ENCODE measurements at places on chromosomes 7 and 10.

DNA sequence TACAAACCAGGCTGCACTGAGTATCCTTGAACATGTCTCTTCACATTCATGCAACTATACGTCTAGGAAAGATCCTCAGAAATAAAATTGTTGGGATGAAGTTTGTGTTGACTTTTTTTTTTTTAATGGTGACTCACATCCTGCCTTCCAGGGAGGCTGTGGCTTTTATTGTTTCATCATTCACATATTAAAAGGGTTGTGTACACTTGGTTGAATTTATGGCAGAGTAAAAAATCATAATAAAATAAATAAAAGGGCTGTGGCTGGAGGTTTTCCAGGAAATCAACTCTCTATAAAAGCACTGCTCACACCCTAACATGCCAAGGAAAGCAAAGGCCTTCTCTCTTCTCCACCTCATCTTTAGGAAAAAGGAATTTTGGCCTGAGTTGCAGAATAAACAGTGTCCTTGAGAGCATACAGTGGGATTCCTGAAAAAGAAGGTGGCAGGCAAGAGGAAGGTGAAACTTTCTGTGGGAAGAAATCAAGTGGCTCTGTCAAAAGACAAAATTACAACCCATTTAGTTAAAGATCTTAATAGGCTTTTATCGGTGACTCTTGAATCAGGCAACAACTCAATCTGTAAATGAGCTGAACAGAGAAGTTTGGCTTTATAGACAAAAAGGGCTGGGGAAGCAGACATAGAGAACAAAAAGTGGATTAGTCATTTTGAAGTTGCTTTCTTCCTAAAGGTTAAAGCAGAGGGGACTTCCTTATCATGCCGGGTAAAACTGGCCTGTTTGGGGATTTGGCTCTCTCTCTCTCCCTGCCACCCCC is 41.6 kb upstream of the FHIP2A start:
- no peak for DNase-seq

DNA sequence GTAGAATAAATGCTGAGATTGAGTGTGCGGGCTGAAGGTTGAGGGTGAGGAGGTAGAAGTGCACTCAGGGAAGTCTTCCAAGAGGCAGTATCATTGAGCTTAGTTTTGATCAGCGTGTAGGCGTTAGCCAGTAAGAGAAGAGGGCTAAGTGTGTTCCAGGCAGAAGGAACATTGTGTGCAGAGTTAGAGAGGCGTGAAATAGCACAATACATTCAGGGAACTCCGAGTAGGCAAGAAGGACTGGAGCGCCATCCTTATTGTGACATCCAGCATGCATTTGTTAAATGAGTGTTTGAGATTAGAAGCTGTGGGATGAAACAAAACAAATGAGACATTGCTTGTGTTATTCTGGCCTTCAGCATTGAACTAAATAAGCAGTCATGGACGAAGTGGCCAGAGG is 140.9 kb upstream of the MKLN1 start:
- no peak for DNase-seq

GRCh38 chr10:1524540-1524939 is 212.8 kb downstream of the ADARB2 start:
- no peak for DNase-seq

DNA sequence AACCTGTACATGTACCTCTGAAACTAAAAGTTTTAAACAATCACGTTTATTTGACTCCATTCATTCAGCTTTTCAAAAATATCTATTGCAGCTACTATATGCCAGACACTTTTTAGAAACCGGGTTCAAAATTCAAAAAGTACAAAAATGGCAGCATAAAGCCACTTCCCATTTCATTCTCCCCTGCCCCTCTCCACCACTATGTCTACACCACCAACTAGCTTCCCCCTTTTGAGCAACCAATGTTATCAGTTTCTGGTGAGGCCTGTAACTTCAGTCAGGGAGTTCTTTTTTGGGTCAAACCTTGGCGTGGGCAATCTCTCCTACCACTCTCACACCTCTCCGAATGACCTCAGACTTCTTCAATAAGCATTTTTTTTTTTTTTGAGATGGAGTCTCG is 11.5 kb upstream of the HHEX start:
- no peak for DNase-seq

GRCh38 chr10:129102906-129103693 is 363.9 kb upstream of the MGMT start:
- DNase-seq: no peak

DNA sequence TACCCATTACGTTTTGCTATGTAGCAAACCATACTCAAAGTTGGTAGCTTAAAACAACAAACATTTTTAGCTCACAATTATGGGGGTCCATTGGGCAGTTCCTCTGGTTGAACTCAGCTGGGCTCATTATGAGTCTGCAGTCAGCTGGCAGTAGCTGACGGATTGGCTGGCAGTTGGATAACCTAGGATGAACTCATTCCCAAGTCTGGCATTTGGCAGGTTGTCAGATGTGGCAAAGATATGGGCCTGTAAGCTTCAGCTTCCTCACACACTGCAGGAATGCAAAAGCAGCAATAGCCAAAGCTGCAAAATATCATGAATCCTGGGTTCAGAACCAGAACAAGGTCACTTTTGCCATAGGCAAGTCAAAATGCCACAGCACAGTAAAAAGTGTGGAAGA is 412.2 kb upstream of the SORCS1 start:
- DNase-seq: no peak

GRCh38 chr10:84292502-84292901 is 35.9 kb upstream of the CCSER2 start:
- DNase-seq: no peak

DNA sequence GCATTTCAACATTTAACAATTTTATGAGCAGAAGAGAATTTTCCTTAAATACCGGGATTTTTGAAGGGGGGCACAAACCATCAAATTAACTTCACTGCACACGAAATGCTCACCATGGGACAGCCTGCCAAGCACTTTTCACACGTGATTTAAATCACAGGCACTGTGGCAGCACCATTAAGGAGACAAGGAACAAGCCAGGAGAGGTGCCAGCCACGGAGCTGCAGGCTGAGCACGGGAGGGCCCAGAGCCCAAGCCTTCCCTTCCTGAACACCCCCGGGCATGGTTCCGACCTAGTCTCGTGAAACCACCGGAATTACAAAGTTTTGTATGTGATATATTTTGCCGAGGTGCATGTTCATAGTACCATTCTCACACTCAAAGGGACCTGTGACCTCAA is 13.4 kb downstream of the PITRM1 start:
- no peak for DNase-seq

DNA sequence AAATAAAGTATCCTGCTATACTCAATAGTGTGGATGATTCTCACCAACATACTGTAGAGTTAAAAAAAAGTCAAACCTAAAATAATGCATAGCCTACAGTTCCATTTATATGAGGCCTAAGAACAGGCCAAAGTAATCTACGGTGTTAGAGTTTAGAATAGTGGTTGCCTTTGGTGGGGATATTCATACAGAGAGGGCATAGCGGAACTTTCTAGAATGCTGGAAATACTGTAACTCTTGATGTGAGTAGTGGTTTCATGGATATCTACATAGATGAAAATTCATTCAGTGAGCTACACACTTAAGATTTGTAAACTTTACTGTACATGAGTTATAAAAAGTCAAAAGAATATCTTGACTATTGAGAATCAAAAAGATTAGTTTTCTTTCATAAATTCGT is 349.9 kb upstream of the NFE2L3 start:
- DNase-seq: no peak

- peak; percentile 38 for DNase-seq
These were observed 645 bp downstream of the SLC26A4 start for GRCh38 chr7:107661081-107661864.

DNA sequence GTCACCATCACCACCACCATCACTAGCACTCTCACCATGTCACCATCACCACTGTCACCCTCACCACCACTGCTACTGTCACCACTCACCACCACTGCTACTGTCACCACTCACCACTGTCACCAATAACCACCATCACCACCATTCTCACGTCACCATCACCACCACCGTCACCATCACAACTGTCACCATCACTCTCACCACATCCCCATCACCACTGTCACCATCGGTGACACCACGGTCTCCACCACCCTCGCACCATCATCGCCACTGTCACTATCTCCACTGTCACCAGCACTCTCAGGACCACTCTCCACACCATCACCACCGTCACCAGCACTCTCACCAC is 130.4 kb downstream of the MAD1L1 start:
- DNase-seq: no peak

DNA sequence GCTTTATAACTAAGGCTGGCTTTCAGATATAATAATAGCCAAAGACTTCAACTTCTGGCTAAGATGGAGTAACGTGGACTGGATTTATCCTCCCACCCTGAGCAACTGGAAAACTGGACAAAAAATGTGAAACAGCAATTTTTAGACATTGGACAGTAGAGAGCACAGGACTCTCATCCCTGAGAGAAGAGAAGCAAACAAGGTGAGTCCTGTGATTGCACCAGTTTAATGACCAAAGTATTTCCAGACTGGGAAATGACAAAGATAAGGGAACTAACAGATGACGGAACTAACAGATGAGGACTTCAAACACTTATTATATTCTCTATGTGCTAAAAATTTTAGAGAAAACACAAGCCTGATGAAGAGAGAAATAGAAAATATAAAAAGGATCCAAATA is 175.7 kb upstream of the SLC25A13 start:
- no peak for DNase-seq

GRCh38 chr10:48536156-48536500 is 68.7 kb downstream of the ARHGAP22 start:
- DNase-seq: no peak

- no peak for DNase-seq
These were observed 6.8 kb upstream of the ANKRD22 start for GRCh38 chr10:88858491-88858890.

DNA sequence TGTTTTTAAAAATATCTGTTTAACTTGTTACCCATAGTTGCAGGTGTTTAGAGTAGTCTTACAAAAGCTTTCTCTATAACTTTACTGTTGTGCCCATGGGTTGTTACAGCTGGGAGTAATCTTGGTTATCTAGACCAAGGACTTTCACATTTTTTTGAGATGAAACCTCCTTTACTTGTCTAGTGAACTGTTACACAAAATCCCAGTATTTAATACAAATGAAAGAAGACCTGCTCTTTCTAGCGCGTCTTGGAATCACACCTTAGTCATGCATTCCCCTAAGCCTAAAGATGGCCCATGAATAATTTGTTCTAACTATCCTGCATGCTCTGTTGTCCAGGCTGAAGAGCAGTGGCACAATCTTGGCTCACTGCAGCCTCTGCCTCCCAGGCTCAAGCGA is 38.0 kb downstream of the CSGALNACT2 start:
- DNase-seq: no peak

GRCh38 chr10:92747600-92747999 is 57.8 kb downstream of the HHEX start:
- DNase-seq: no peak

DNA sequence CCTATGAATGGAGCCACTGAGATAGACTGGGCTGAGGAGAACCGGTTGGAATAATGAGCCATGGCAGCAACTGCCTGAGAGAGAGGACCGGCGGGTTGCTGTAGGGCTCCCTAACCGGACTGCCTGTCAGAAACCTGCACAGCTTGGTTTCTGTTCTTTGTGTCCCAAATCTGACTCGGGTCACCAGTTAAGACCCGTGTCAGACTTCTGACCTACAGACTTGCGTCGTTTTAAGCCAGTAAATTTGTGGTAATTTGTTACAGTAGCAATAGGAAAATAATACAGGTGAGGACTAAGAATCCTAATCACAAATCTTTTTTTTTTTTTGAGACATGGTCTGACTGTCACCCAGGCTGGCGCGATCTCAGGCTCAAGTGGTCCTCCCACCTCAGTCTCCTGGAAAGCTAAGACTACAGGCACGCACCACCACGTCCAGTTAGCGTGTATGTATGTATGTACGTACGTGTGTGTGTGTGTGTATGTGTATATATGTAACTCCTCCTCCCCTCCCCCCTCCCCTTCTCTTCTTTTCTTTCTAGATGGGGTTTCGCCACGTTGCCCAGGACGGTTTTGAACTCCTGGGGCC is 672 bp upstream of the DDX56 start:
- DNase-seq: no peak

DNA sequence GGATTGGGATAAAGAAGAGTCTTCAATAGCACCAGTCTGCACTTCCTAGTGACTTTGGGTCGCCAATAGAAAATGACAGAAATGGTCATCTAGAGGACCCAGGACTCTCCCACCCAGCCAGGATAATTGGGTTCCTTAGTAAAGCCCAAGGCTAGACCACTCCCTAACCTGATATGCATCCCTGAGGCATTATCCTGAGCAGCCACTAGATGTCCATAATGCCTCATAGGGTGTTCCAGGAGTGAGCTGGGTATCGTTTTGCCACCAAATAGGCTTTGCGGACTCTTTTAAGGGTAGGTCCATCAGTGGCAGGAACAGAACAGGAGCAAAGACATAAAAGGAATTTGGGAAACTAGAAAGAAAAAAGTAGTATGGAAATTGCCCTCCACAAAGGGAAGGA is 4.5 kb upstream of the LRRC4 start:
- DNase-seq: no peak

GRCh38 chr10:11602919-11603523 is 8.4 kb downstream of the USP6NL start:
- no peak for DNase-seq

DNA sequence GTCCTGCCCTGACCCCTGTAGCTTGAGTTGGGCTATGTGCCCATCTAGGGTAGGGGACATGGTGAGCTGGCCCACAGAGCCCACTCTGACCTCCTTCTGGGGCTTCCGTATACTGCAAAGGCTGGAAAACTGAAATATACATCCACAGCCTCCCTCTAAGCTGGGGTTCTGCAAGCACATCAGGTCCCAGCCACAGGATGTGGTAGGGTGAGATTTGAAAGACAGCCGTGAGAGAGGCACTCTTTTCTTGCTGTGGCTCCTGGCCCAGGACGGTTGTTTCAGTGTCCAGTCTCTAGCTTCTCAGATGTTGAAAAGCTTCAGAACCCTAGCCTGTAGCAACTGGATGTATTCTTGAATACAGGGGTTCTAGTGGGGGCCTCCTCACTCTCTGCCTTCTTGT is 60.1 kb upstream of the ADRB1 start:
- no peak for DNase-seq

DNA sequence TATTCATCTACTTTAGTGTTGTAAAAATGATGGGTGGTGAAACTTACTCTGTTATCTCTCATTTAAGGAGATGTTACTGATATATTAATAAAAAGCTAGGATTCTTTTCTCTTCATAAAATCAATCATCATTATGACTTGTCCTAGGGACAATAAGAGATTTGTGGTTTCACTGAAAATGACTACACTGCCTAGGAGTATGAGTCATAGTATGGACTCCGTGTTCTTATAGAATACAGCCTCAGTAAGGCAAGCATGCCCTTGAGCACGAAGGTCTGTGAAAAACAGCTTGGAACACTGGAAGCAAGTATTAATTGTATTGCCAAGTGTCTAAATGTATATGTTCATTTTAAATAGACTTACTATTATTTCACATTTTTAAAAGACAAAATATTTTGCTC is 749.2 kb upstream of the PCDH15 start:
- DNase-seq: no peak

GRCh38 chr7:77205706-77206105 is 6.1 kb upstream of the FGL2 start:
- no peak for DNase-seq
